ENCODE measurements at places on chromosomes 6 and 20. TPM values are rescaled to one million over a fixed set of nuclear protein-coding genes. Genes with fewer than 3 reads are reported as not detected.

The USP49 gene
- polyA plus RNA-seq, result 1.1 TPM

The APCDD1L gene
- not detected for polyA plus RNA-seq

The FERMT1 gene
- 3.2 TPM for polyA plus RNA-seq

The SLC39A7 gene
- polyA plus RNA-seq, result 57.3 TPM

- no peak for DNase-seq
- no peaks in the 10 kb centered on the region for H3K36me3 ChIP-seq
- no peak overlapping the region for H3K4me3 ChIP-seq
- H3K27me3 ChIP-seq, result no peaks in the 10 kb centered on the region
- no peak overlapping the region for H3K27ac ChIP-seq
Observed at GRCh38 chr6:84467296-84467695, 239.9 kb upstream of the CEP162 start.

- DNase-seq, result peak; percentile 27
- no peaks in the 10 kb centered on the region for H3K36me3 ChIP-seq
- no peaks in the 10 kb centered on the region for H3K27me3 ChIP-seq
- H3K4me3 ChIP-seq, result no peak overlapping the region
- no peaks in the 10 kb centered on the region for H3K4me1 ChIP-seq
Observed at GRCh38 chr6:107185391-107185970, 70.2 kb upstream of the BEND3 start.

- no peak overlapping the region for H3K27ac ChIP-seq
- H3K27me3 ChIP-seq, result peaks cover 53% of the 10 kb centered on the region
Observed at GRCh38 chr6:166162599-166163342, 4.9 kb downstream of the TBXT start.

DNA sequence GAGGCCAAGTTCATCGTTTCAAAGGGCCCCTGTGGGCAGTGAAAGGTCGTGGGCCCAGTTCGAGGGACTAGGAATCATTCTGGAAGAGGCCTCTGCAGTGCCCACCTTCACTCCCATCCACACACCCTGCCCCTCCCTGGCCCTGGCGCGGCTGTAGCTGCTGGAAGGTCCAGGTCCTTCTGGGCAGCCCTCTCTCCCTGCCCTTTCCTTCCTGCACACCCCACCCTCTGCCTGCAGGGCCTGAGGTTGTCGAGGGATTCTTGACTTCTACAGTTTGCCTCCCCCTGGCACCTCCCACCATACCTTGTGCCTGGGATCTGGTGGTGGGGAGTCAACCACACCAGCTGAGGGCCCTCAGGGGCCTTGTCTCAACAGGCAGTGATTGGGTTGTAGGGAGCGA is 4.5 kb upstream of the MYT1 start:
- no peak overlapping the region for H3K27ac ChIP-seq
- peaks cover 52% of the 10 kb centered on the region for H3K27me3 ChIP-seq
- H3K4me3 ChIP-seq, result no peak overlapping the region

GRCh38 chr6:41975276-41975675 is 33.7 kb upstream of the CCND3 start:
- no peak overlapping the region for H3K27ac ChIP-seq
- no peak for DNase-seq
- no peaks in the 10 kb centered on the region for H3K4me1 ChIP-seq
- no peak overlapping the region for H3K4me3 ChIP-seq
- H3K27me3 ChIP-seq, result no peaks in the 10 kb centered on the region
- H3K36me3 ChIP-seq, result no peaks in the 10 kb centered on the region

The FHL5 gene
- polyA plus RNA-seq, result 1.4 TPM

DNA sequence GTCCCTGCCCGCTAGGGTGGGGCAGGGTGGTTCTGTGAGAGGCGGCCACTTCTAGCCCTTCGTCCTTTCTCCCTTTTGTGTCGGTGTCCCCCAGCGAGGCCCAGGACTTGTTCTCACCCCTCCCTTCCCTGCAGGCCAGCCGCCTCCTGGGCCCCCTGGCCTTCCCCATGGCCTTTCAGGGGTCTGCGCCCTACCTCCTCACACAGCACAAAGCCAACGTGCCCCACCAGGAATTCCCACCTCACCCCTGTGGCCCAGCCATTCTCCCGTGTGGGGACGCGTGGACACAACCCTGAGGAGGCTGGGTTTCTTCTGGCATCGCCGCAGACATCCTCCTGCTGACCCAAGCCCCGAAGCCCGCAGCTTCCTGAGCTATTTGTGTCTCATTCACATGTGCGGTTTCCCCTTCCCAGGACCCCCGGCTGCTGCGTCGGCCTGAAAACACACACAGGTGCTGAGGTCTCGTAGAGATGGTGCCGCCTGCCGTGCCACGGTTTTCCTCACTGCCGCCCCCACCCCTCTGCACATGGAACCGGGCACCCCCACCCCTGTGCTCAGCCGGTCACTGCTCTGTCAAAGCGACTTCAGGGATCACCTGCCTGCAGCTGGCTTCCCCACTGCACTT is 375.8 kb downstream of the CDH4 start:
- no peak overlapping the region for H3K4me3 ChIP-seq
- H3K27ac ChIP-seq, result no peak overlapping the region

DNA sequence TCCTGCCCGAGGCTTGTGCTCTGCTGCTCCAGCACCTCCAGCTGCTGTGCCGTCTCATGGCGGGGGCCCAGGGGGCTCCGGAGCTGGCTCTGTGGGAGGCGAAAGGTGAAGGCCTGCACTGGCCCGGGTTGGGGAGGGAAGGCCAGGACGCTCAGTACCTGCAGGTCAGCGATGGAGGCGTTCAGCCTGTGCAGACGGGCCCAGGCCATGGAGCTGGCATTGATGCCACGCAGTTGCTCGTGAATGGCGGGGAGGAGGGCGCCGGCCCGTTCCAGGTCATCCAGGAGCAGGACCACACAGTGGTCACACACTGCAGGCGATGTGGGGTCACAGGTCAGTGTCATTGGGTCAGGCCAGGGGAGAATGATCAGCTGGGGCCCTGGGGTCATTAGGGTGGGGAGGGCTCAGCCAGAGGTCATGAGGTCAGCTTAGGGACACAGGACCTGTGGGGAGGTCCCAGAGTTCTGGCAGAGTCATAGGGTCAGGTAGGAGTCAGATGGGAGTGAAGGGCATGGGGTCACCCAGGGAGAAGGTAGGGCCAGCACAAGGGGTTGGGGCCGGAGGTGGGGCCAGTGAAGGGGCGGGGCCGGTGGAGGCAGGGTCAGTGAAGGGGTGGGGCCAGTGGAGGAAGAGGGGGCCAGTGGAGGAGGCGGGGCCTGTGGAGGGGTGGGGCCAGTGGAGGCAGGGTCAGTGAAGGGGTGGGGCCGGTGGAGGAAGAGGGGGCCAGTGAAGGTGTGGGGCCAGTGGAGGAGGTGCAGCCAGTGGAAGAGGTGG is 18.0 kb downstream of the ADRM1 start:
- no peak for DNase-seq
- H3K4me1 ChIP-seq, result no peaks in the 10 kb centered on the region
- no peak overlapping the region for H3K4me3 ChIP-seq
- H3K27ac ChIP-seq, result no peak overlapping the region
- H3K27me3 ChIP-seq, result no peaks in the 10 kb centered on the region

DNA sequence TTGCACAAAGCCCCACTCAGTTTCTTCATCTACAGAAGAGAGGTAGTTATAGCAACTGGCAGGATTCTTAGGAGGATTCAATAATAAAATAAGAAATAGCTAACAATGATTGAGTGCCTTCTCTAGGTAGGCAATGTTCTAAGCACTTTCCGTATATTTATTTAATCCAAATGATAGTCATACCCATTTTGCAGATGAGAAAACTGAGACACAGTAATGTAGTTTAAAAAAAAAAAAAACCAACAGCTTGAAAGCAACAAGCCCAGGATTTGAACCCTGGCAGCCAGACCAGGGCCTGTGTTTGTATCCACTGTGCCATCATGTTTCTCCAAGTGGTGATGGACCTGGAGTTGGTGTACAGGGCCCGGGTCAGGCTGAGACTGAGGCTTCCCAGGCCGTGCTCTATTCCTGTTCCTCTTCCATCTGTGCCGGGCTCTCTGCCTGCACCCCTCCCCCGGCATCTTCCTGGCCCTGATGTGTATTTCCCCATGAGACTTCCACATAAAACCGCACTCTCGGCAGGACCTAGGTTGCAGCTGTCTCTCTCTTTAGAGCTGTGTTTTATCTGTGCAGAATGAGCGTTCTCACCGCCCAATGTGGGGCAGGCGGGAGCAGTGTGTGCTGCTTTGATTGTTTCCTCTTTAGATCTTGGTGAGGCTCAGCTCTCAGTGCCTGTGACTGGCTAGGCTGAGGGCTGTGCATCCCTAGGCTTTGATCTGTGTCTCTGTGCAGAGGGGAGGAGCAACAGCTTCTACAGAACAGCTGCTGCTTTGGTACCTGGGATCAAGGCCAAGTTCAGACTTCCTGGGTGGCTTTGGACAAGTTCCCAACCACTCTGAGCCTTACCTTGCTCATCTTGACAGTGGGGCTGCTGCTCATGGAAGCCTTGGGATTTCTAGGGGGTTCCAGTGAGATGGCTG is 49.5 kb downstream of the TOX2 start:
- no peak overlapping the region for H3K4me3 ChIP-seq
- H3K27ac ChIP-seq, result no peak overlapping the region
- DNase-seq, result no peak

The LY6G6D gene
- polyA plus RNA-seq, result not detected

The ATF6B gene
- polyA plus RNA-seq, result 21.0 TPM

Data from small intestine (tissue), 16 donors.